ENCODE measurements at places on chromosomes 5 and 9. TPM values are rescaled to one million over a fixed set of nuclear protein-coding genes. Genes with fewer than 3 reads are reported as not detected.

NUTM2G gene
- total RNA-seq, result not detected

LCP2 gene
- total RNA-seq, result not detected

SPAAR gene
- not detected for total RNA-seq

MARCOL gene
- total RNA-seq, result not detected

LECT2 gene
- not detected for total RNA-seq

SLC12A2 gene
- 31.4 TPM for total RNA-seq

IL3 gene
- not detected for total RNA-seq

ASS1 gene
- 225 TPM for total RNA-seq

HMCN2 gene
- total RNA-seq, result under 0.01 TPM

CCL19 gene
- not detected for total RNA-seq

TTLL11 gene
- 9.1 TPM for total RNA-seq

IL7R gene
- 2.2 TPM for total RNA-seq

KIAA1958 gene
- 1.5 TPM for total RNA-seq

TUSC1 gene
- total RNA-seq, result 7.4 TPM

AK6 gene
- 20.7 TPM for total RNA-seq

AFAP1L1 gene
- total RNA-seq, result 5.1 TPM

ORM2 gene
- not detected for total RNA-seq

PPP2R2B gene
- total RNA-seq, result 0.17 TPM

Data from smooth muscle cell of trachea (primary cell).